Left cardiac atrium (tissue), 4 donors: ENCODE measurements at places on chromosomes 5 and 9. TPM values are rescaled to one million over a fixed set of nuclear protein-coding genes. Genes with fewer than 3 reads are reported as not detected.

The SLC25A48 gene
- not detected for total RNA-seq

GRCh38 chr5:67935908-67936566, 279.5 kb upstream of the PIK3R1 start:
- DNase-seq, result no peak

DNA sequence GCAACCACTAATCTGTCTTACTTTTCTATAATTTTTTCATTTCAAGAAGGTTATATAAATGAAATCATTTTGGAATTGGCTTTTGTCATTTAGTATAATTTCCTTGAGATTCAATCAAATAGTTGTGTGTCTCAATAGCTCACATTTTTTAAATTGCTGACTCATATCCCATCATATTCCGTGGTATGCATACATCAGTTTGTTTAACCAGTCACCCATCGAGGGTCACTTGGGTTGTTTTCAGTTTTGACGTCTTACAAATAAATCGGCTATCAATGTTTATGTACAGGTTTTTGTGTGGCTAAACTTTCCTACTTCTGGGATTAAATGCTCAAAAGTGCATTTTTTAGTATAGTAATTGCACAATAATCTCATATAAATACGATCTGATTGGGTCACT, 185.5 kb downstream of the TAF11L14 start:
- no peak for DNase-seq

The LAMC3 gene
- 0.29 TPM for total RNA-seq

GRCh38 chr5:142422429-142422828, 97.6 kb upstream of the SPRY4 start:
- no peak for DNase-seq

GRCh38 chr5:171478946-171479775, 59.7 kb downstream of the FGF18 start:
- no peak for DNase-seq

The RBM18 gene
- total RNA-seq, result 30.3 TPM

The GCNT4 gene
- 0.55 TPM for total RNA-seq

- DNase-seq, result no peak
These were observed 29.5 kb downstream of the MTAP start for GRCh38 chr9:21831841-21832509.

The CYFIP2 gene
- total RNA-seq, result 27.6 TPM

DNA sequence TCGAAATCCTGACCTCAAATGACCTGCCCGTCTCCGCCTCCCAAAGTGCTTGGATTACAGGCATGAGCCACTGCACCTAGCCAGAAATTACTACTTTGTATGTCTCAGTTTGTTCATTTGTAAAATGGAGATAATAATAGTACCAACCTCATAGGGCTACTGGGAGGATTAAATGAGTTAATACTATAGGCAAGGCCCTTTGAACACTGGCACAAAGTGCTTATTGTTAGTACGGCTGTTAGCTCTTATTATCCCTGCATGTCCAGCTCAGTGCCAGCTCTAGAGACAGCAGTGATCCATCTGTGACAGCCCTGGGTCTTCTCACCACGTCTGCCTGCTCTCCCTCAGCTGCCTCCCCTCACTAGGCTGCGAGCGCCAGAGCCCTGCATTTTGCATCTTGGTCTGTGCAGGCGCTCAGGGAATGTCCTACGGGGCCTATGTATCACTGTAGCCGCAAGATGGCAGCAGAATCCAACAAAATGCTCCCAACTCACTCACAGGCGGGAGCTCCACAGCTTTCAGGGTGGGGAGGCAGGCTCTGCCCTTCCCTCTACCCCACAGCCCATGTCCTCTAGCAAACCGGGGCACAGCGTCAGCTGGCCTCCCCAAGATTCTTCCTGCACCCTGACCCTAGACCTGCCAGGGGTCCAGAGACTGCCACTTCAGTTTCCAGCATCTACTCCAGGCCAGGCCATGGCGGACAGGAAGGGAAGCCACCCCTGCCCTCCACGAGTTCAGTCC, 17.7 kb upstream of the AKNA start:
- peak; percentile 79 for DNase-seq

DNA sequence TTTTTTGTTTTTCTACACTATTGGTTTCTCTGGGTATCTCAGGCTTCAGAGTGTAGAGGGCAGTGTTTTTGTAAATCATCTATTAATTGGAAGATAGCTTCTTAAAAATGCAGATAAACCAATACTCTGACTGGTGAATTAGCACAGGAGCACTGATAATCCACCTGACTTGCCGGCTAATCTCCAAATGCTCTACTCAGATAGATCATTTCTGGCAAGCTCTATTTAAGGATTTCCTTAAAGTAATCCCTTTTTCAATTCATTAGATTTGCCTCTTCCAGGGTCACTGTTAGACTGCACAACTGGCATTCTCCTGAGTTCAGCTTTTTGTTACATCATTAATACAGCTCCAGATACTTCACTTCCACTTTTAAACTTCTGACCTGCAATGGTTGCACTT, 1390.3 kb upstream of the NUDT12 start:
- DNase-seq, result no peak

GRCh38 chr9:137027369-137028262, at the start of gene ABCA2:
Gene ABCA2 (minus strand): TSS chr9:137028237. CDS start chr9:137028140, 97 bp downstream.
- no peak for DNase-seq

The MEGF9 gene
- total RNA-seq, result 20.2 TPM

- DNase-seq, result no peak
These were observed 56.3 kb downstream of the GDA start for GRCh38 chr9:72205513-72205912.

DNA sequence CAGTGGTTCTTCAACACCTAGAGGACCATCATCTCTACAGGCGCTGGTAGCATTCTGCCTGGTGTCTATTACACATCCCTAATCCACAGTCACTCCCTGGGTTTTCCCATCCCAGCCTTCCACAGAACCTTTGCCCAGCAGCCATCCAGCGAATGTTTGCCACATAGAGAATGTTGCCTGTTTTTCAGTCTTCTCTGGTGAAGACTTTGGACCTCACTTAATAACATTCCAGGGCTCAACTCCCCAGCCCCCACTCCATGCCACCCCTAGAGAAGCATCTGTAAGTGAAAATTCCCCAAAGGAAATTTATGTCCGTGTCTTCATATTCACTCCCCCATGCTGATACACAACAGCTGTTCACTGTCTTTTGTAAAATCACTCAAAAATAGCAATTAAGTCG, 249.6 kb downstream of the AOPEP start:
- no peak for DNase-seq

DNA sequence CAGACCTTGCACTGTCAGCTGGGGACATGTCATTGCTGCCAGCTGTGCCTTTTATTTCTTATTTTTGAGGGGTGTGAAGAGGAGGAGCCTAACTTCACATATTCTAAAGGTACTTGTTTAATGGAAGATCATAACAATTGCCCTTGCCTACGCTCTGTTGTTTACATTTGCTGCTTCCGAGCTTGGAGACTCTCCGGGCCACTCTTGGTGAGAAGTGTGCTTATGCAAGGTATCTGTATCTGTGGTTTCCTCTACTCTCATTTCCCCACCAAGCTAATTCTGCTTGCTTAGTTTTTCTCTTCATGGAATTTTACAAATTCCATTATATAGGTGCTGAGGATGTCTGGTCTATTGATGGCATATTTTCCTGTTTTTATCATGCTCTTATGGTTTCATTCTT, 105.3 kb downstream of the RASGRF2 start:
- DNase-seq, result no peak

The ARHGEF28 gene
- total RNA-seq, result 2.6 TPM

GRCh38 chr5:63919763-63920478, 42.3 kb downstream of the HTR1A start:
- no peak for DNase-seq

DNA sequence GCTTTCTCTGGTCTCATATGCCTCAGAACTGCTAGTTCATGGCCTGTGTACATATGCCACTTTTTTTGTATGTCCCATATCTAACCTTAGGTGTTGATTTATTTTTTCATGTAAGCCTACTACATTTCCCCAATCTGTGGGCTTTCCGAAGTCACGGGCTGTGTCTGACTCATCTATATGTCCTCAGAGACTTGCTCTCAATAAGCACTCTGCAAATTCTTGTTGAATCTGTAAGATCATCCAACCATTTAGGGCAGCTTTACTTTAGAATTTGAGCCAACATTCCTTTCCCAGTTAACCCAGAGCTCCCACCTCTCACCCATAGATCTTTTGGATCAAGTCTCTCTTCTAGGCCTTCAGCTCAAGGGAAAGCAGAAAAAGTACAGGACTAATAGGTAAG, 263.4 kb downstream of the SEC61B start:
- no peak for DNase-seq

DNA sequence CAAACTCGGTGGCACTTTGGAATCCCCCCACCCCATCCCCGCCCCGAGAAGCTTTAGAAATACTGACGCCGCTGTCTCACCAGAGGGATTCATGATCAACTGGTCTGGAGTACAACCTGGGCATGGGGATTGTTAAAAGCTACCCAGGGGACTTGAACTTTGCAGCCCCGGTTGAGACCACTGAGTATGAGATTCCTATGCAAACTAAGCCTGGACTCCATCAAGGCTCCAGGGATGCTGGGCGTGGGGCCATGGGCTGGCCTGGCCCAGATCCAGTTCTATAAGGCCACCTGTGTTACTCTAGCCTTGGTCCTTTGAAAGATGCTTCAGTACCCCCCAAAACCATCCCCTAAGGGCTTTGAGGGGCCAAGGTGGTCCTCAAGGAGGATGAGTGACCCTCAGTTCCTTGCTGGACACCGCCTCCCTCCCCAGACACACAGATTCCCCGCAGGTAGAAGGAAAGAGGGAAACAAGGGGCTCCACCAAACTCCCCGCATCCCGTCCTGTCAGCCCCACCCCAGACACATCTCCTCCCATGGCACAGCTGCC, 68.5 kb downstream of the MRPL36 start:
- no peak for DNase-seq

The PPP2R2B gene
- total RNA-seq, result 0.74 TPM

DNA sequence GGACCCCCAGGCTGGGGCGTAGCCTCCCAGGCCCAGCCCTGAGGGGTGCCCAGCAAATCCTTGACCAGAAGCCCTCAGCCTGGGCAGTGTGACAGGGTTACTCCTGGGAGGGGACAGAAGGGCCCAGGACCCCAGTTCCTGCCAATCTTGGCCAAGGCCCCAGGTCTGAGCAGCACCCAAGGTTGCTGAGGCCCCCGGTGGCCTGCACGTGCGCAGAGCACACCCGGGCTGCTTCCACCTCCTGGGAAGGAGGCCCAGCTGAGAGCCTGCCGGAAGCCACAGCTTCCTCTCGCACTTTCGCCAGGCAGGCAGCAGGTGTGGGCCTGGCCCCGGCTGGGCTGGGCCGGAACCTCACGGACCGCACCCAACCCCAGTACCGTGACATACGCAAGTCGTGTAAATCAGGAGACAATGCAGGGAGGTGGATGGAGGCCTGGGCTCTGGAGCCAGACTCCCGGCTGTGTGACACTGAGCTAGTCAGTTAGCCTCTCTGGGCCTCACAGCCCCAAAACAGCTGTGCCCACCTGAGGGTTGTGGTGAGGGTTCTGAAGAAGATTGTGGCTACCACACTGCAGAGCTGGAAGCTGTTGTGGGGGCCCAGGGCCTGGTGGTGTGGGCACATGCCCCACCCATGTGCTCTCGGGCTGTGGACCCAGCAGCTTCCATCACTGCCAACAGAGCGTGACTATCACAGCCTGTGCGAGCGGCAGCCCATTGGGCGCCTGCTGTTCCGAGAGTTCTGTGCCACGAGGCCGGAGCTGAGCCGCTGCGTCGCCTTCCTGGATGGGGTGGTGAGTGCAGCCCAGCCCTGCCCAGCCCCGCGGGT, 5.1 kb downstream of the GRK6 start:
- no peak for DNase-seq

GRCh38 chr5:58797021-58797420, 214.1 kb downstream of the RAB3C start:
- no peak for DNase-seq

The SLC45A2 gene
- total RNA-seq, result 0.16 TPM

DNA sequence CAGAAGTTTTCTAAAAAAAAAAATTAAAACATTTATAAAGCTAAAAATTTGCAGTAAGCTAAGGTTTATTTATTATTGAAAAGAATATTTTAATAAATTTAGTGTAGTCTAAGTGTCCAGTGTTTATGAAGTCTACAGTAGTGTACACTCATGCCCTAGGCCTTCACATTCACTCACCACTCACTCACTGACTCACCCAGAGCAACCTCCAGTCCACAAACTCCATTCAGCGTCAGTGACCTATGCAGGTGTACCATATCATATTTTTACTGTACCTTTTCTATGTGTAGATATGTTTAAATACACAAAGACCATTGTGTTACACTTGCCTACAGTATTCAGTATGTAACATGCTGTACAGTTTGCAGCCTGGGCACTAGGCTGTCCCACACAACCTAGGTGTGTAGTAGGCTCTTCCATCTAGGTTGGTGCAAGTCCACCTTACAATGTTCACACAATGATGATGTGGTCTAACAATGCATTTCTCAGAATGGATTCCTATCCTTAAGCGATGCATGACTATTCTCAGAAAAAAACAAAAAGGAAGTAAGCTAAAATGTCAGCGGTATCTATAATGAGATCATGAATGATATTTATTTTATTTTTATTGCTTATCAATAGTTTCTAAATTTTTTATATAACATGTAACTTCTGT, 336.7 kb downstream of the AGTPBP1 start:
- DNase-seq, result no peak
